ENCODE measurements at places on chromosomes 4 and X. TPM values are rescaled to one million over a fixed set of nuclear protein-coding genes. Genes with fewer than 3 reads are reported as not detected.

The EMCN gene
- total RNA-seq: not detected

The CXCL11 gene
- total RNA-seq: not detected

The PNMA6F gene
- total RNA-seq: not detected

The CXCL6 gene
- 0.85 TPM for total RNA-seq

The GABRE gene
- 1.4 TPM for total RNA-seq

The DRP2 gene
- 0.04 TPM for total RNA-seq

The H2BW1 gene
- 0.26 TPM for total RNA-seq

The ETDB gene
- total RNA-seq: not detected

The CA5B gene
- total RNA-seq: 8.3 TPM

The ART3 gene
- total RNA-seq: 0.74 TPM

- DNase-seq: no peak
Observed at GRCh38 chrX:49726966-49727365, 31.2 kb upstream of the PAGE1 start.

DNA sequence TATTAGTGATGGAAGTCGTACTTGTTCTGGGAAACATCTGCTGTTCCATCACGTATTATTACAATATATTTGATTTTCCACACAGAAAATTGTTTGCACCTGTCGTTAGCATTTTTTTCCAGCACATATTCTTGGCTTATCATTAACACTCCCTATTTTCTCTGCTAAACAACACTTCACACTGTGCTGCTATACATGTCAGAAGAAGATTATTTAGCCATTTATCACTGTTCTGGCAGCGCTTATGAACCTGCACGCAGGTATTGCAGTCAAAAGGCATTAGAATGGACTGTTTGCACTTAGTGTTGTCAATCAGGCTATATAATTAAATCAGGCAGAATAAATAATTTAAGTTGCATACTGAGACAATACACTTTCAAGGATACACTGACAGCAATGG lies 218.6 kb downstream of the CHM start:
- no peak for DNase-seq

GRCh38 chr4:83221897-83222441 lies 62.6 kb downstream of the COQ2 start:
- DNase-seq: no peak

GRCh38 chrX:65695849-65696449 lies 28.5 kb downstream of the MSN start:
- no peak for DNase-seq

- DNase-seq: no peak
Observed at GRCh38 chr4:181752516-181752915, 490.7 kb upstream of the TENM3 start.

- no peak for DNase-seq
Observed at GRCh38 chrX:37796310-37796709, 16.5 kb downstream of the CYBB start.

- DNase-seq: peak; percentile 78
Observed at GRCh38 chrX:107684956-107685385, 56.7 kb downstream of the PRPS1 start.

GRCh38 chr4:48223633-48224295 lies 45.9 kb downstream of the TEC start:
- DNase-seq: no peak

DNA sequence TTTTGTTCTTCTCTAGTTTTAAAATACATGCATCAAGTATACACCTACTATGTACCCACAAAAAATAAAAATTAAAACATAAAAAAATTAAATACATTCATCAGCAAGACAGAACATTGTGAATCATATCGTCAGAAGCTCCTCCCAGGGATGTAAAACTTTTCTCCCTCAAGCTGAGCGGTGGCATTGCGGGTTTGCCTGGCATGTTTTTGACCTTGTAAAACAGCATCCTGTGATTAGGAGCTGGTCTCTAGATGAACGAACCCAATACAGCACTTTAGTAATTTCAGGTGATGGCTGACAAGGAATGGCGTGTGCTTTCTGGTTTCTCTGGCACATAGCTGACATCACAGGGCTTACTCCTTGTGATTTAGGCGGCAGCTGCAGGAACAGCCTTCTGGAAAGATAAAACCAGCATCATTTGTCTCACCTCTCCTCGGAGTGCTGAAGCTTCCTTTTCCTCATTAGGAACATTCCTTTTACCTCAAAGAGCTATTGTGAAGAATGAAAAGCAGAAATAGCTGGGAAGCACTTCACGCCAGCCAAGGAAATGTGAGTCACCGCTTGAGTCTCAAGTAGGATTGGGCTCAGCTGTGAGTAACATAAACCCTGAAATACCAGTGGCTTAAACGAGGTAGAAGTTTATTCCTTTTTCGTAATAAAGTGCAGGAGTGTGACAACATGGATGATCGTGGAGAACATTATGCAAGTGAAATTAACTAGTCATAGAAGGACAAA lies 44.3 kb downstream of the NYX start:
- DNase-seq: peak; percentile 61

DNA sequence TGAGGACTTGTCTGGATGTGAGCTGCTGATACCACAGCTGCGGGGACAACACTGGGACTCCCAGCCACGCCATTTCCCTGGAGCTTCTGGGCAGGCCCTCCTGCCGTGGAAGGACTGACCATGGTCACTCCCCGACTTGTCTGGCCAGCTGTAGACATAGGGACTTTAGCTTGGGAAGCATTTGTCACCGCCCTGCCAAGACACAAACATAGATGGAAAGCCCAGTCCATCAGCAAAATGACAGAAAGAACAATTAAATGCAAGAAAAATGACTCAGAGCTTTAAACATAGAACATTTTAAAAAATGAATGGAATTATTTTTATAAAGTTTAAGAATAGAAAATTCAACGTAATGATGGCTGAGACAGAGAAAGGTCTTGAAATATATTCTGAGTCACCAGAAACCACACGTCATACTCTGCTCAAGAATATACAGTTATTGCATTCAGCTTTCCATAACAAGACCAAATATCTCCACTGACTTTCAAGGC lies 107.6 kb upstream of the CBR4 start:
- DNase-seq: no peak

GRCh38 chr4:86497980-86498862 lies 95.9 kb upstream of the PTPN13 start:
- DNase-seq: no peak

GRCh38 chr4:15132739-15133138 lies 130.5 kb downstream of the CPEB2 start:
- DNase-seq: no peak

- no peak for DNase-seq
Observed at GRCh38 chrX:101460669-101461068, 24.6 kb upstream of the ARMCX4 start.

- no peak for DNase-seq
Observed at GRCh38 chrX:68705986-68706385, 58.5 kb downstream of the STARD8 start.

DNA sequence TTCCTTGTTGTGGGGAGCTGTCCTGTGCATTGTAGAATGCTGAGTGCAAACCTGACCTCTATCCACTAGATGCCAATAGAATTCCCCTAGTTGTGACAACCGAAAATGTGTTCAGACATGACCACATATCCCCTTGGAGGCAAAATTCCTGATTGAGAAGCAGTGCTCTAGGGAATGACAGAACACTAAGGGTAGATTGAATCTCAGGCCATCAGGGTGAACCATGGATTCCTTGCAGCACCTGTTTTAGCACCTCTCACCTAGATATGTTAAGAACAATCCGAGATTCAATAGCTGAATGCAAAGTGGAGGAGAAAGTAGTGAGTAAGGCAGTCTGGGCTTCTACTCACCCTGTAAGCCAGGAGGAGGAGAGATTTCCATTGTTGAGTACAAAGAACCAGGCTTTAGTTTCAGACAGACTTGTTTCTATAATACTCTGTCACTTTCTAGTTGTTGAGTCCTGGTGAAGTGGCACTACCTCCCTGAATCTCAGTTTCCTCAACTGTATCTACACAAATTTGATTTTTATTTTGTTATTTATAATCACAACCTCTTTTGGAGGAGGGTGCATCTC lies 111.0 kb upstream of the RAP2C start:
- no peak for DNase-seq

- DNase-seq: no peak
Observed at GRCh38 chr4:76950956-76951671, 1.6 kb downstream of the SEPTIN11 start.

DNA sequence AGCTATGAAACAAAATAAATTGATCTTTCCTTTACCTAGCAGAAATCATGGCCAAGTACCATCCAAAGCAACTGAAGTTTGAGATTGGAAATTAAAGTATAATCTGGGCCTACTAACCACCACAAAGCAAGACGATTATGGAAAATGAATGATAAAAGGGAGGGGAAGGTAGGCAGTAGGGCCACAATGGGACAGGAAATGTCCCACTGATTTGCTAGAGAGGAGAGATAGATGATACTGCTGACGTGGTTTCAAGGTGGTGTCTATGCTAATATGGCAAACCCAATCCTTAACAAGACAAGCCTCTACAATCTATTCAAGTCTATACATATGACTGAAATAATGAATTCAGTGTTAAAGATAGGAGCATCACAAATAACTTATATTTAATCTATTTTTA lies 6.1 kb downstream of the TMPRSS11F start:
- no peak for DNase-seq

DNA sequence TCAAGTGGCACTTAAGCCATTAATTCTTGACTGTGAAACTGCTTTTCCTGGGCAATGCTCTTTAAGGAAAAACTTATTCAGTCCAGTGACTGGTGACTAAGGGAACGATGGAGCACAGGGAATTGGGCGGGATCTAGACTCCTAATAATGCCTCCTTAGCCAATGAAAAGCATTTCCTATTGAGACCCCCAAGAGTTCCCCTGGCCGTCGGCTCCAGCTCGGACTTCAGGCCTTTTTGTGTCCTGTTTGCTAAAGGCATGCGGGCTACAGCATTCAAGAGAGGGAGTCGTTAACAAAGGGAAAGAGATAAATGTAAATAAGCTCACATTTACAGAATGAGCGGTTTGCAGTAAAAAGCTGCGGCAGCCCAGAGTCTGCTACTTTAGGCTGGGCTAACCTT lies at the start of gene LPAR4:
Gene LPAR4, plus strand, starts transcription at position 232 of the 400 bp plus-strand sequence. CDS start 7,150 bp downstream, outside the sequence.
- DNase-seq: peak; percentile 64

Data from H9 (cell line).